ENCODE measurements at places on chromosomes 2 and 18. TPM values are rescaled to one million over a fixed set of nuclear protein-coding genes. Genes with fewer than 3 reads are reported as not detected.

Gene NCKAP1
- total RNA-seq = 109 TPM

Gene SFTPB
- total RNA-seq = 0.15 TPM

Gene HOXD12
- total RNA-seq = not detected

Gene RTN4
- 527 TPM for total RNA-seq

Gene MAL
- not detected for total RNA-seq

Gene APCDD1
- not detected for total RNA-seq

Gene EFEMP1
- 28.4 TPM for total RNA-seq

Gene SAG
- total RNA-seq = not detected

Gene ODC1
- total RNA-seq = 170 TPM

Gene DNAH7
- total RNA-seq = 1.4 TPM

Measured in A549 treated with GW870086 at 1 μM for 4 hours (cell line).